ENCODE measurements at places on chromosomes 12 and 14.
A peak's percentile ranks its signal among the peaks of the same experiment; 100 is the strongest.

DNA sequence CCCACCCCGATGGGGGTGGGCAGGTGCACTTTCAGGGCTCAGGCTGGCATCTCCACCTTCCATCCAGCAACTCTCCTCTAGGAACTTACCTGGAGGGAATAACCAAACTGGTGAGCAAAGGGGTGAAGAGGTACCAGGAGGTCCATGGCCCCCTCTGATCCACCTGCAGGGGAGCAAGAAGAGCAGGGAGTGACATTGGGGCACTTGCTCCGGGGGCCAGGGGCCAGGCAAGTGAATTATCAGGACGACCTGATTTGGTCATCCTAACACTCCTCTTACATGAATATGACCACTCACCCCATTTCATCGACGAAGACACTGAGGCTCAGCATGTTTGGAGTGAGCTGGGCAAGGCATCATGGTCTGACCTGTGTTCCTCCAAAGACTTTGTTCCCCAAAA lies 6.0 kb downstream of the DIO3 start:
- no peak for DNase-seq

DNA sequence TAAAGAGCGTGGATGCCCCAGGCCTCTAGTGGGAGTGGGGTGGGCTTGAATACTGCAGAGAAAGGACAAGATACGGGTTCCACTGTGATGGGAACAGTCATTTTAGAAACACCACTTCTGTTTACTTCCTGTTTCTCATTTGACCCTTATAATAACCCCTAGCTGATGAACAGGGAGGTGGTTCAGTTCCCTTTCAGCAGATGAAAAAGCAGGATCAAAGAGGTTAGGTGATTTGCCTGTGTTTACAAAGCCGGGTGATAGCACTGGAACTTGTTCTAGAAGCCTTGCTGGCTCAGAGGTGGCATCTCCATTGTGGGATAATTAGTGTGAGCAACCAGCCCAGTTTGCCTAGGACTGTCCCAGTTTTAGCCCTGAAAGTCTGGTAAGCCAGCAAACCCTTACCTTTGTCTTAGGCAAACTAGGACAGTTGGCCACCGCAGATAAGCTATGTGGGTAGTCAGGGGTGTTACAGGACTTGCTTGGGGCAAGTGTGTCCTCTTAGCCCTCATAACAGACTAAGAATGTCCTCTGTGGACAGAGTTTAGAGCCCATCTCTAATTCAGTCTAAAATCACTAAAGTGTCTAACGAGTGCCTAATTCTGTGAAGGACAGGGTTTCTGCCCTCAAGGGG lies 7.5 kb upstream of the LRP1-AS start:
- DNase-seq, result no peak

- no peak for DNase-seq
Observed at GRCh38 chr12:104275689-104276088, 27.9 kb upstream of the EID3 start.

GRCh38 chr14:100383727-100384158 lies 60.6 kb downstream of the SLC25A47 start:
- peak; percentile 69 for DNase-seq

- no peak for DNase-seq
Observed at GRCh38 chr12:113831016-113831415, 135.1 kb downstream of the RBM19 start.

DNA sequence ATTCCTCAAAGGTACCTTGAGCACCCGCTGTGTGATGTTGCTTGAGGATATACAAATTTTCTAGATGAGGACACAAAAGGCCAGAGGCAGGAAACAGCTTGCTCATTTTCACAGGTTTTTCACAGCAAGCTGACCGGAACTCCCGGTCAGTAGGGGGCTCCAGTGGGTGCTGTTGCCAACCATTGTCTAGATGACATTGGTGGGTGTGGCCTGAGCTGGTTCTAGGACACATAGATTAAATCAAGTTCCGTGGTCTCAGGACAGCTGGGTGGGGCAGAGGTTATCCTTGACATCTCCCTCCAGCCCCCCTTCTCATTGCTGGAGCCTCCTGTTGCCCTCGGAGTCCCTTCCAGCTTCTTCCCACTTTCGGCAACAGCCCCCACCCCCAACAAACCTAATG lies 153.6 kb upstream of the FKBP4 start:
- no peak for DNase-seq

DNA sequence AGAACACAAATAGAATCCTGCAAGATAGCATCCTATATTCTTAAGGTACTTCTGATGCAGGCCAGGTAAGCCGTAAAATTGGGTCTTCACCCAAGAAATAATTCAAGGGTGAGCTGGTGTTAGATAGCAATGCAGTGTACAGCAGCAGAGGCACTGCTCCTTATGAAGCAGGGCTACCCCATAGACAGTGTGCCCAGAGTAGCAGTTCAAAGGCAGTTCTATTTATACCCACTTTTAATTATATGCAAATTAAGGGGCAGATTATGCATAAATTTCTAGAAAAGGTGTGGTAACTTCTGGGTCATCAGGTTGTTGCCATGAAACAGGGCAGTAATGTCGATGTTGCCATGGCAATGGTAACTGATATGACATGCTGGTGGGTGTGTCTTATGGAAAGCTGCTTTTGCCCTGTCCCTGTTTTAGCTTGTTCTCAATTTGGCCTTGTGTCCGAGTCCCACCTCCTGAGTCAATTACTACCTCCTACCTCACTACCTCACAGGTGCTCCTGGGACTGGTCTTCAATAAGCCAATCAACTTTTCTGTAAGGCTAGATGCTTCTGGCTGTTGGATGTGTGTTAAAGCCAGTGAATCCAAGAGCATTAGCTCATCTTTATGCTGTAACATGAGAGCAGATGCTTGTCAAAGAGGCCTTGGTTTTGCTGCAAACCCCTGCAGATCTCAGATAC lies 61.0 kb downstream of the PPM1A start:
- no peak for DNase-seq

DNA sequence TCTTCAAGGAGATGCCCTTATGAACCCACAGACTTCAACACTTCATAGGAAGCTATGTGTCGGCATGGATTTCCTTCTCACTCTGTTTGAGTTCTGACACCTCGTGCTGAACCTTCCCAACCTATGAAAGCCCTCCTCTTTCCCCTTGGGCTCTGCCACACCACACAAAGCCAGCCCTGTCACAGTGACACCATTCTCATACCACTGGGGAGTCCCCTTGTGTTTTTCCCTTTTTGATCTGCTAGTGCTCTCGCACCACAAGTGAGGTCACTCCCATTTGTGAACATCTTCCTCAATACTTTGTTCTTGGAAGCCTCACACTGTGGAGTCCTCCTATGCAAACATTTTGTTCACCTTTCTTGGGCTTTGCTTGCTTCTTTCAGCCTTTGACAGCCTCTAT lies 264.6 kb upstream of the ALG10 start:
- DNase-seq, result no peak

GRCh38 chr12:12800406-12801180 lies 12.6 kb upstream of the DDX47 start:
- DNase-seq, result no peak

GRCh38 chr14:89164168-89165073 lies 252.6 kb downstream of the FOXN3 start:
- no peak for DNase-seq

DNA sequence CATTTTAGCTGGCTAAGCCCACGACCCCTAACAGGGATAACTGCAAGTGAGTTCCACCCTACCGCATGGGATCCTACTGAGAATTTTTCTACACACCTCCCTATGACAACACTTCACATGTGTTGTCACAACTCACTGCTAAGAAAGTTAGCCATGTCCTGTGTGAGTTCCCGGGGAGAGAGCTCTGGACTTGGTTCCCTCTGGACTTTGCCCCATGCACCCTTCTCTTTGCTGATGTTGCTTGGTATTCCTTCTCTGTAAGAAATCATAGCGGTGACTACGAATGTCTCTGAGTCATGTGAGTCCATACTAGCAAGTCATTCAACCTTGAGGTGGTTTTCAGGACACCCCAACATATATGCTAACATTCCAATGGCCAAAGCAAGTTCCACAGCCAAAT lies 9.5 kb upstream of the CDKN3 start:
- no peak for DNase-seq

Data from mesothelial cell of epicardium (in vitro differentiated cells).